GOT3 (cell line): ENCODE measurements at places on chromosomes 3 and 15.

DNA sequence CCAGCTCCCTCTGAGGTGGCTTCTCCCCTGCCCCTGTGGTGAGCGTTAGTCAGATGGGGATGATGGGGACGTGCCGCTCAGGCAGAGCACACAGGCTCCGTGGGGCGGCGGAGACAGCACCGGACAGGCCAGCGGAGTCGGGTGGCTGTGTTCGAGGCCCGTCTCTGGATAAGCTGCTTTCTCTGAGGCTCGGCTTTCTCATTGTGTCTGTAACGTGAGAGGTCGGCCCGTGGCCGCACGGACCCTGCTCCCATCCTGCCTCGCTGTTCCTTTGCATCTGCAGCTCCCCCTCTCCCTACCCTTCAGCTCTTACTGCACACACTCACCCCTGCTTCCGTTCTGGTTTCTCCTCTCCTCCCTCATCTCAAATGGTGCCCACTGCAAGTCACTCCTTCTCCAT is 62.5 kb downstream of the FAM43A start:
- no peak for DNase-seq

DNA sequence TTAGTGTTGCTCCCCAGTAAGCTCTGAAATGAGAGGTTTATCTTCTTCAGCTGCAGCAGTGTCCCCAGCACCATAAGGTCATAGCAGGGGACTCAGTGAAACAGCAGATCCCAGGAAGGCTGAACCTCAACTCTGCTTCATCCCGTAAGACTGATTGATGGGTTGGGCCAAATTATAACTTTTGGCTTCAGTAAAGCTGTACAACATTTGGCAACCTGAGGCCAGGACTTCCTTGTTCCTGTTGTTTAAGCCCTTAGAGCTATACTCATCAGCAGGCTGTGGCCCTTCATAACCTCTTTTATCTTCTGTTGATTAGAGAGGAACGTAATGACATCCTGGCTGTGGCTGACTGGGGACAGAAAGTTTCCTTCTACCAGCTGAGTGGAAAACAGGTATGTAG is 29.0 kb downstream of the IFT122 start:
- no peak for DNase-seq

- no peak for DNase-seq
These were observed 85.0 kb upstream of the XCR1 start for GRCh38 chr3:46112296-46112695.

DNA sequence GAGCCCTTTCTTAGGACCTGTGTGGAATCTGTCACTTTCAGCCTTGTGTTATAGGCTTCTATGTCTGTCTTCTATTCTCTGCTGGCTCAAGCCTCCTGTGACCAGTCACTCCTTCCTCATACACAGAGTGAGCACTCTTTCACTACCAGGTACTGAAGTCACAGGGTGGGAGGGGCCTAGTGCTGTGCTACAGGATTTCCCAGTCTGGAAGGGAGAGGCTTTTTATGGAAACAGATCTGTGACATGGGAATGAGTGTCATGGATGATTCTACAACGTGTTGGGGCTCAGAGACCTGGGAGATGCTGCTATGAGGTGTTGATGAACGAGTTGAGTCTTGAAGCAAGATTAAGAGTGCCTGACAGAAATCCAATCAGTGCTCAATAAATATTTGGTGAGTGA is 100.5 kb downstream of the PDCD6IP start:
- no peak for DNase-seq

GRCh38 chr3:70042641-70043040 is 43.1 kb downstream of the SAMMSON start:
- DNase-seq = no peak

DNA sequence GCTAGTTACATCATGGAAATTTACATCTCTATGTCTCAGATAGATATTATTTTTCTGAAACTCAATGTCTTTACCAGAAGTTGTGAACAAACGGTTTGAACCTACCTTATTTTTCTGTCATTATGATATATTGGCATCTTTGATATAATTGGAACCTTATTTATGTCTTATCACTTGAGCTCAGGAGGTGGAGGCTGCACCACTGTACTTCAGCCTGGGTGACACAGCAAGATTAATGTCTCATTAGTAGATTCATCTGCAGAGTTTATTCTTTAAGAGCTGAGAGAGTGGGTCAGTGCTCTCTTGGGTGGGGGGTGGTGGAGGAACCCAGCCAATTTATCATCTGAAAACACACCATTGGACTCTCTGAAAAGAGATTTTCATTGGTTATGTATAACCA is 21.4 kb downstream of the SCG3 start:
- DNase-seq = no peak
